ENCODE measurements at places on chromosomes 7 and 10.
A peak's percentile ranks its signal among the peaks of the same experiment; 100 is the strongest.

DNA sequence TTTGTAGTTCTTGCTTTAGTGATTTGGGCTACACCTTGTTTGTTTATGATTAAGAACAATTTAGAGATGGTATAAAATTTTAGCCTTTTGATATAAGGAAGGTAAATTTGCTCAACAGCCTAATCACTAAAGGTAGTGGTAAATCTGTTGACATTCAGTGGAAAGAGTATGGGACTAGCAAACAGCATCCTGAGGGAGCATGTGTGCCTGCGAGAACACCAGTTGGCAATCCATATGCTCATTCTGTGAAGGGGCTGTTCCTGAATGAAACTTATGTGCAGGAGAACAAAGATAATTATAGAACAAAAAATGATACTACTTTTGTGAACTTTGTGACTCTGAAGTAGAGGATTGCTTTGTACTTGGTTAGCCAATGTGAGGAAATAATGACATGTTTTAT is 44.0 kb downstream of the CAPZA2 start:
- DNase-seq: peak; percentile 73

GRCh38 chr10:85992324-85992723 is 374.3 kb downstream of the GRID1 start:
- no peak for DNase-seq

- DNase-seq: peak; percentile 63
Observed at GRCh38 chr10:25698638-25699037, 235.4 kb upstream of the MYO3A start.

- DNase-seq: peak; percentile 74
Observed at GRCh38 chr7:142811154-142811737, 40.5 kb downstream of the PRSS2 start.

DNA sequence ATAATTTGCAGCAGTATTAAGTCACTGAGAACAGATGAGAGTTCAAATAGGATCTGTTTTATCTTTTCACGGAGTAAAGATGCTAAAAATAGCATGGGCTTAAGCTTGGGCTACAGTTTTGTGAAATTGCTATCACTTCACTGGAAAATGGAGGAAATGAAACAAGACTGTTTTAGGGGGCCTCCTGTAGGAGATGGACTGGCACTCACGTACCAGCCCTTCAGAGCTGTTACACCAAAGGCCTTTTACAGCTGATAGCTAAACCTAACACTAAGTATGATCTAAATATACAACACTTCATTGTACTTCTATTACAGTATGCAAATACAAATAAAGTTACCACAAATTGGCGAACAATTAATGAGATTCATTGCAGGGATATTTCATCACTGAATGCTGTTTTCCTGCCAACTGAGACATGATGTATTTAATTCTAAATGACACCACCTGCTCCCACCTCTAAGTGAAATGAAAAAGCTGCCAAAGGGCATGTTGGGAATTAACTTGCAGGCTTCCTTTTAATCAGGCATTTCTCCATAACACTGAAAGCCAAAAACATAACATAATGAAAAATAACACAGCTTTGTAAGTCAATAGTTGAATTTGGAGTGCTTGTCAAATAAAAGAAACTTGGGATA is 304.5 kb upstream of the LRRN3 start:
- peak; percentile 65 for DNase-seq

DNA sequence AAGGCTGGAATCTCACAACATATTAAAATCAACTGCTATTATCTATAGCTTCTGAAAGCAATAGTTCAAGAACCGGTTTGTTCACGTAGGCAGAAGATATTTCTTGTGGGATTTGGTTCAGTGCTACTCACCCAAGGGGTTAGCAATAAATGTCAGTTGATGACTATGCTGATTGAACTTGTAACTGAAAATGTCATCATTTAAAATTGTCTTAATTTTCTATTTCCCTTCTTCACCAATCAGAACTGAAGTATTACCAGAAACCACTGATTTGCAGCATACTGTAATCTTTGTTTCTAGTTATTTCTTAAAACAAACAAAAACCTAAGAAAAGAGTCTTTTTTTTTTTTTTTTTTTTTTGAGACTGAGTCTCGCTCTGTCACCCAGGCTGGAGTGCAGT is 46.1 kb downstream of the CPEB3 start:
- DNase-seq: no peak

DNA sequence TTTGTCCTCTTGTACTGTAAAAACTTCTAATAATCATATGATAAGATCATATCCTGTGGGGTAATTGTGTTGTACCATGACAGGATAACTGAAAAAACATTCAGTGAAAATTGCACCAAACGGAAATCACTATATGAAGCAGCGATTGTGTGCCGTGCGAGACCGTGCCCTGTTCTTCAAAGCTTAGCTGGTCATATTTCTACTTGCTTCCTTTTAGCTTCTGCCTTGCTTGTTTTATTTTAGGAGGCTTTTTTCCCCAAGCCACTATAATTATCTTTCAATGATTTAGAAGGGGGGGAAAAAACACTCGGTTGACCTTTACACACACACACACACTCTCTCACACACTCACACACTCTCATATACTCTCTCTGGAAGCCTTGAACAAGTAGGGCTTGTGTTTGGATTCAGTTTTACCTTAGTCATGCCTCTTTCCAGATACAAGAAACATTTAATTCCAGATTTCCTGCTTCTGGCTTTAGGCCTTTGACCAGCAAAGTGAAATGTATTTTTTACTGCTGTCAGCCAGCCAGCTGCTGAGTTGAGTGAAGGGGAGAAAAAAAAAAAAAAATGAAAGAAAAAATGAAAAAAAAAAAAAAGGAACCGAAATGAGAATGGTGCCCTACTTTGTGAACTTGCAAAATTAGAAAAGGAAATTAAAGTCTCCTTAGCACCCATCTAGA is 181.4 kb downstream of the ARID5B start:
- no peak for DNase-seq

DNA sequence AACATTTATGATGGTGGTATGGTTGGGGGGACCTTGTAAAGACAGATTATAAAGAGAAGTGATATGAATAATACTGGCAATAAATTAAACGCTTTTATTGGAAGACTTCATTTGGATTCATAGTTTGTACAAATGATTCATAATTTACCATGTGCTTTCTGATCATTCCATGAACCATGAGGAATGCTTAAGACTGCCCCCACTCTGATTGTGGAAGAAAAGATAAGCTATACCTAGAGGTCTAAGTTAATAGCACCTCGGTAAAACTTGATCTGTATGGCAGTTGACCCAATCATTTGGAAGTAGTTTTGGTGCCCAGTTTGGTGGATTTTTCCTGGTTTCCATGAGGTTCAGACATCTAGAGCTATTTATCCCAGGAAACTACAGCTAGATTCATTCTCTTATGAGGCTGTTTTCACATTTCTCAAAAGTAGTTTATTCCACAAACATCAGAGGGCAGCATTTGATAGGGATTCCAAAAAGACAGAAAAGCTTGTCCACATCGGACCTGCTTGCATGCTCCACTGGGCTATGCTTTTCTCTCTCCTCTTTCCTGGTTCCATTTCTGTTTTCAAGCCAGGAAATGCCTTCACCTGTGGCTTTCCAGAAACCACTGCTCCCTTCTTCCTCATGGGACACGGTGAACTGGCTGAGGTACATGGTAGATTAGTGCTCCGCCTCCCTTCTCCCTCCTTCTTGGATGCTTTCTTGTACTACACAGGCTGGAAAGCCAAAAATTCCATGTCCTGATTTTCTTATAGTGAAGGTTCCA is 29.2 kb downstream of the TFAM start:
- peak; percentile 17 for DNase-seq

- DNase-seq: peak; percentile 54
Observed at GRCh38 chr7:106285855-106286492, 1.2 kb upstream of the NAMPT start.

DNA sequence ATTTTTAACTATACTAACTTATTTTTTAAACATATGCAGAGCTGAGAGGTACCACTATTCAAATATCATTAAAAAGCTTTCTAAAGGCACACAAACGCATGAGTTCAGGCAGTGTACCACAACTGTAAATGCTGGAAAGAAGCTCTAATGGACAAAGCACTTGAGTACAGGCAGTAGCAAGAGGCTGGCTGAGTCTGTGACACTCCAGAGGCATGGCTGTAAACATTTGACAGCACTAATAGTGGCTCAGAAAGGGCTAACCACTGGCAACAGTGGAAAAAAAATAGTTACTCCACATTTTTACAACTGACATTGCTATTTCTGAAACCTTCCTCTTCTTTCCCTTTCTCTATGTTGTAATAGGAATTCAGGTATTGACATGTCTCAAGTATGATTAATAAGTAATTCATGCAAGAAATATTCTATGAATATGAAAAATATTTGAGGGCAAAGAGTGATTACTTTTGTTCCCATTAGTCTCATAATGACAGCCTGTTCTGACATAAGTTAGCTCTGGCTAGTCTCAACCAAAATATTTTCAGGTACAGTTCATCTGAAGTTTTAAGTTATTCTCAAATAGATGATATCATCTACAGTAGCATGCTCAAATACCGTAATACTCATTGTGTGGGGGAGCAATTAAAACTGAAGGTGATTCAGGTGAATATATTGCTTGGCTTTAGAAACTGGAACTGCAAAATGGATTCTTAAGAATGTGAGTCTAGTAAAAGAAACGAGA is 324.0 kb upstream of the POT1 start:
- no peak for DNase-seq

GRCh38 chr7:107212725-107213124 is 43.9 kb downstream of the HBP1 start:
- no peak for DNase-seq

DNA sequence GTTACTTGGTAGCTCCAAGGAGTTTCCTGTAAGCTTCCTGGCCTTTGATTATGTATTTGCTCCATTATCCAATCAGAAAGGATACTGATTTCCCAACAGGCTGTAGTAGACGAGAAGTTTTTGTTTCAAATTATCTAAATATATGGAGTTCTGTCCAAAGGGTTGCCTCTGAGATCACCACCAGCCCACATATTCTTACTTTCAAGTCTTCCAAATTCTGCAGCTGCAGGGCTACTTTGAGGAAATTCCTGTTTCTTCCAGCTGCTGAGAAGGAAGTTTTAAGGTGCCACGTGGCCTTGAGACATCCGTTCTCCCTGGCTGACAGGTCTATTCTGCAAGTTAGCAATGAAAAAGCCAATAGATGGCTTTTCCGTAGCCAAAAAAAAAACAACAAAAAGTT is 286.0 kb downstream of the TWIST1 start:
- DNase-seq: no peak

- DNase-seq: no peak
Observed at GRCh38 chr7:114865564-114865963, 56.3 kb upstream of the MDFIC start.

GRCh38 chr7:36308031-36308430 is 81.6 kb upstream of the ANLN start:
- DNase-seq: no peak

- DNase-seq: no peak
Observed at GRCh38 chr7:158824028-158824427, 5.3 kb downstream of the ESYT2 start.

DNA sequence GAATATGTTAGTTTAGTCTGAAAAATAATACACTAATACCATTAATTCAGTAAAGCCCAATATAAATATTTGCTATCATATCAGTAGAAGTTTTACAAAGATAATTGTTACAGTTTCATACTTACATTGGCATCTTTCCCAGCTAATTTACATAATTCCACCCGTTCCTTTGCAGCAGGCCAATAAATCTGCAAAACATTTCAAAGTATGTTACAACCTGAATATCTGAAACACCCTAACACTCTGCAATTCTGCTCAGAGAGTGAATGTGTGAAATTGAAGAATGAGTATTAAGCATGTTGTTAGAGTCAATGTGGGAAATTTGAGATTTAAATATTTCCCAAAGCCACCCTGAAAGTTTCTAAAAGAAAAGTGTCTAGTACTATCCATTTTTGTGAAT is 105.5 kb downstream of the SEMA3D start:
- no peak for DNase-seq

- DNase-seq: no peak
Observed at GRCh38 chr7:117281562-117281961, 41.3 kb downstream of the WNT2 start.

- DNase-seq: no peak
Observed at GRCh38 chr10:122140941-122141623, 130.0 kb upstream of the BTBD16 start.

- no peak for DNase-seq
Observed at GRCh38 chr10:32073128-32073527, 16.9 kb upstream of the KIF5B start.

- DNase-seq: no peak
Observed at GRCh38 chr10:29011516-29011915, 277.4 kb upstream of the LYZL1 start.

- peak; percentile 59 for DNase-seq
Observed at GRCh38 chr10:89301232-89301631, 614 bp upstream of the IFIT2 start.

- no peak for DNase-seq
Observed at GRCh38 chr7:13044309-13044708, 356.9 kb downstream of the ARL4A start.

- no peak for DNase-seq
Observed at GRCh38 chr7:18459484-18460245, 35.9 kb upstream of the HDAC9 start.

GRCh38 chr10:130559547-130559880 is 423.3 kb downstream of the GLRX3 start:
- DNase-seq: peak; percentile 8

DNA sequence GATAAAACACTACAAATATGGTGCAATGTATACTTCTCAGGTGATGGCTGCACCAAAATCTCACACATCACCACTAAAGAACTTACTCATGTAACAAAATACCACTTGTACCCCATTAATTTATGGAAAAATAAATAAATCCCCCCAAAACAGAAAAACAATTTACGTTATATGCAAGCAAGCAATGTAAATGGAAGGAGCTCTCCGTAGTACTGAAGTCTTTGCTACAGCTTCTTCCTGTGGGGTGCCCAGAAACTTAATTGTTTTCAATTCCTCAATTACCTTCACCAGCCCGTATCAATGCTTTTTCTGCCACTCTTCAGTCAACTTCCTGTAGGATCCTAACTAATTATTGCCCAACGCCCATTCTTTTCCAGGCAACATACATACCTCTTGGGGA is 138.1 kb downstream of the RELN start:
- DNase-seq: no peak
